CD4-positive, CD25-positive, alpha-beta regulatory T cell (primary cell): ENCODE measurements at places on chromosomes 16 and 17. TPM values are rescaled to one million over a fixed set of nuclear protein-coding genes. Genes with fewer than 3 reads are reported as not detected.

GRCh38 chr17:43750153-43750552, 8.4 kb downstream of the SOST start:
- DNase-seq = no peak

- DNase-seq = no peak
Measured at GRCh38 chr16:17437981-17438380, 32.8 kb downstream of the XYLT1 start.

HASPIN gene
- polyA plus RNA-seq = 0.40 TPM

C16orf54 gene
- polyA plus RNA-seq = 31.4 TPM

DNA sequence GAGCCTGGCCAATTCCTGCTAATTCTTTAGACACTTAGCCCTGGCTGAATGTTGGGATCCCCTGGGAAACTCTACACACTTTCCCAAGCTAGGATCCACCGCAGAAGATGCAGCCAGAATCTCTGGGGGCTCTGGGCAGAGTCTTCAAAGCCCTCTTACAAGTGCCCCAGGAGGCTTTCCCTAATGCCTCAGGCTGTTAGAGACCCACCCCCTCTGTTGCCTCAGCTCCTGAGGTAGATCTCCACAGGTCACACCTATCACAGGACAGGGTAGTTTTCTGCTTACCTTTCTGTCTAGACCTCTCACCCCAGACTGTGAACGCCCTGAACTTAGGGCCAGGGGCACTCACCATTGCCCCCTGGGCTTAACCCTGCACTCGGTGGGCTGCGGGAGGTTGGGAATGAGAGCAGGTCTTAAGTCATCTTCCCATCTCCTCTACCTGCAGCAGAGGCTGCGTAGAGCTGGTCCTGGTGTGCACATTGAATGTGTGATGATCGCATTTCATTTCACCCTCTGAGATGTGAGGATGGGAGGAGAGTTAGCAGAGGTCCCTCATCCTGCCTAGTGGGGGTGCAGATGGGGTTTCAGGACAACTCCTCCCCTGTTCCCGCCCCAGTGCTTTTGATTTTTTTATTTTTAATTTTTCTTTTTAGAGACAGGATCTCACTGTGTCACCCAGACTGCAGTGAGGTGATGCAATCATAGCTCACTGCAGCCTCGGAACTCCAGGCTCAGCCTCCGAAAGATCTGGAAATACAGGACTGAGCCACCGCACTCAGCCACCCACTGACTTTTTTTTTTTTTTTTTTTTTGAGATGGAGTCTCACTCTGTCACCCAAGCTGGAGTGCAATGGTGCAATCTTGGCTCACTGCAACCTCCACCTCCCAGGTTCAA, 89.0 kb upstream of the LHX1 start:
- no peak for DNase-seq

DNA sequence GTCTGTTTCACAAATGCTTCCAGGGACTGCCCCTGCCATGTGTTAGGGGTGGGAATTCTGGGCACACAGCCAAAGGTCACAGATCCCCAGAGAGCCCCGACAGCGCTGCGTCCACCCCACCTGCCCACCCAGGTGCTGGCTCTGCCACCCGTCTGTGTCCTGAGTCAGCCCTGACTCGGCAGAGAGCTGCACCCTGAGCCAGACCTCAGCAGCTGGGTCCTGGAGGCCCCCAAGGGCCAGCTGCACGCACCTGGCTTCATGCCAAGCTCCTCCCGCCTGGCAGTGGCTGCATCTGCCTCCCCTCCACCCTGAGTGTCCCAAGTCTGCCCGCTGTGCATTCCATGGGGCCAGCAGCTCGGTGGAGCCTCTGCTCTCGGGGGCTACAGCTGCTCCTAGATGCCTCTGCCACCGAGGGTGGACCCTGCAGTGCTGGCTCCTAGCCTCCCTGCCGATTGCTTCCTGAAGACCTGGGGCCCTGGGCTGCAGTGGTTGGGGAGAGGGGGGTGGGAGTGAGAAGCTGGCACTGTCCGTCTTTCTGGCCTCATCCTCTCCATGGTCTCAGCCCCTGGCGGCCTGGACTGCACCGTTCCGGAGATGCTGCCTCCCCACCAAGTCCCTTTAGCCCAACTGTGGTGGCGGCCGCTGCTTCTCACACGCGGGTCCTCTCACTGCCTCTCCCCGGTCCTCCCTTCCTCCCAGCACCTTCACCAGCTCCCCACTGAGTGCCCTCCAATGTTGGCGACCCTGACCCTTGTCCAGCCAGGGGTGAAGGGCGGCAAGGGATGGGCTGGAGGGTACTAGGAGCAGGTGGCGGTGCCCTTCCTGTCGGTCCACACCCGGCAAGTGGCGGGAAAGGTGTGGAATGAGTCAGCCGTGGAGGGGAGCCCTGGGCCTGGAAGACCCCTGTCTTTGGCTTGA, 3.0 kb downstream of the SECTM1 start:
- no peak for DNase-seq

- no peak for DNase-seq
Measured at GRCh38 chr17:4631836-4632580, 9.5 kb downstream of the ALOX15 start.

- no peak for DNase-seq
Measured at GRCh38 chr17:61847659-61848058, 15.7 kb downstream of the BRIP1 start.

GRCh38 chr16:3046641-3047386, 453 bp downstream of the MMP25 start:
- DNase-seq = no peak

- DNase-seq = no peak
Measured at GRCh38 chr17:520447-521182, 168.0 kb upstream of the RPH3AL start.

GRCh38 chr16:9092282-9092977, 986 bp downstream of the HAPSTR1 start:
- DNase-seq = peak; percentile 54

DNA sequence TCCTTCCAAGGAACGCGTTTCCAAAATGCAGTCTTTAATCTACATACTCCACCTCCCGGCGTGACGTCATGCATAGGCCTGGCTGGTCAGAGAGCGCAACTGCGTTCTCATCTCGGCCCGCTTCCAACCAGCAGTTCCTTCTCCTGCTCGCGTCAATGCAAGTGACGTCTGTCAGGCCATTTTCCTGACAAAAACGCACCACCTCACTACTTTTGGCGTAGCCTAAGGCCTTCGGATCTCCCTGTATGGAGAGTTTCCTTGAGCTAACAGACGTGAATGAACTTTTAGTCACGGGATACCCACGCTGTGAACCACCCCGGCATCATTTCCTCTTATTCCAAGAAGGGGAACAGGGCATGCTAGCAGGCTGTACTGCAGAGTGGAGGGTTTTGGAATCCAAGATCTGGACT, 25.0 kb downstream of the TEX14 start:
- DNase-seq = peak; percentile 17

GRCh38 chr17:55023626-55024025, 55.1 kb downstream of the STXBP4 start:
- DNase-seq = no peak

BEAN1 gene
- 0.17 TPM for polyA plus RNA-seq

DNA sequence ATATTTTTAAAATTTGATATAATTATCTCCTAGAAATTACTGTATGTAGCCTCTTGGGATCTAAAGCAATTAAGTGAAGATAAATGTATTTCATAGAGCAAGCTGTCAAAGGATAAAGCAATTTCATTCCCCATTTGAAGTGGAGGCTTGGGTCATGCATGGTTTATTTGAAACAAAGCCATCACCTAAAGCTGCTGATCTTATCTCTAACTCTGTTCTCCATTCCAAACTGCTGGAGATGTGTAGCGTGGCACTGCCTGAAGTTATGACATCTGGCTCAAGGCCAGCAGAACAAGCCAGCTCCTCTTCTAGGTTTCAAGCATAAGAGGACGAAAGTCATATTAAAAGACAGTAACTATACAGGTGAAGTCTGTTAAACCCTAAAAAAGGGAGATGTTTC, 83.9 kb downstream of the HIC1 start:
- DNase-seq = no peak

DNA sequence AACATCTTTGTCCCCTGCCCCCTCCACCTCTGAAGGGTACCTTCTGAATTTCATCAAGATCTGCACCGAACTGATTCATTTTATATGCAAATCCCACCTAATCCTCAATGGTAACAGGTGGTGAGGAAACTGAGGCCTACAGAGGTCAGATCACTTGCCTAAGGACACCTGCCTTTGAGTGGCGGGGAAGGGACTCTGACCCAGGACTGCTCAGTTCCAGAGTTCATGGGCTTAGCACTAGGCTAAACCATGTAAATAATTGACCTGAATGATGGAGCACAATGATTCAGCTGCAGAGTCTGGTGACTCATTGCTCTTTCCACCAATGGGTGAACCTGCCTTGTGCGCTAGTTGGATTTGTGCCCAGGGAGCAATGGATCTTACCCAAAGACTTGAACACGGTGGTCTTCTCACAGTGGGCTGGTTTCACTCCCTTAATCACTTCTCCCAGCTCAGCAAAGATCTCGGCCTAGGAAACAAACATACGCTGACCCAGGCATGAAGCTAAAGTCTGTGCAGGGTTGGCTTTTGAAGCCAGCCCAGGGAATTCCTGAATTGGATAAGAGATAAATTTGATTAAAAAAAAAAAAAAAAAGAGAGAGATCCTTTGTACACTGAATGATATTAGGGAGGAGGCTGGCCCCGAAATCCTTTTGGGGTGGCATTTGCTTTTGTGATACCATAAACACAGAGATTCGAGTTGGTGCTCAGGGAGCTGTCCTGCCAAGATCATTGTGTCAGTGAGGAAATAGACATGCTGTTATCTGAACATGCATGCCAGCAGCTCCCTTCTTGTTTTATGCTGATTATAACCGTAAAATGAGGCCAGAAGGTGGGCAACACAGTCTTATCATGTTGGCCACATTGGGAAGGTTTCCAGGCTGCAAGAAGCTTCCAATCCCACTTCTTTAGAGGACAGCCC, 17.0 kb downstream of the CRYM start:
- no peak for DNase-seq

CMTM2 gene
- not detected for polyA plus RNA-seq

- no peak for DNase-seq
Measured at GRCh38 chr16:53636978-53637377, 66.7 kb downstream of the RPGRIP1L start.

GSDMA gene
- polyA plus RNA-seq = 2.2 TPM

- peak; percentile 41 for DNase-seq
Measured at GRCh38 chr16:4309833-4310266, 6.0 kb upstream of the GLIS2 start.

DNA sequence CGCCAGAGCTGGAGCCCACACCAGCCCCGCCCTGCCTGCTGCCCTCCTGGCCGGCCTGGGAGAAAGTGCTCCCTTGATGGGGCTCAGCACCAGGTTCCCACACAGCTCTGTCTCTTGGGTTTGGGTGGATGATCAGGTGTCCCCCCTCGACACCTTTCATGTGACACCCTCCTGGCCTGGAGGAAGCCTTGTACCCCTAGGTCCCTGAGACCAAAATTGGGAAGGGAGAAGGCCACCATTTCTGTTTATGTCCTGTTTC, 19.4 kb upstream of the PLLP start:
- DNase-seq = no peak
